Right lobe of liver (tissue), 6 donors: ENCODE measurements at places on chromosomes 3 and 15. TPM values are rescaled to one million over a fixed set of nuclear protein-coding genes. Genes with fewer than 3 reads are reported as not detected.

The FBXO40 gene
- 0.10 TPM for total RNA-seq

DNA sequence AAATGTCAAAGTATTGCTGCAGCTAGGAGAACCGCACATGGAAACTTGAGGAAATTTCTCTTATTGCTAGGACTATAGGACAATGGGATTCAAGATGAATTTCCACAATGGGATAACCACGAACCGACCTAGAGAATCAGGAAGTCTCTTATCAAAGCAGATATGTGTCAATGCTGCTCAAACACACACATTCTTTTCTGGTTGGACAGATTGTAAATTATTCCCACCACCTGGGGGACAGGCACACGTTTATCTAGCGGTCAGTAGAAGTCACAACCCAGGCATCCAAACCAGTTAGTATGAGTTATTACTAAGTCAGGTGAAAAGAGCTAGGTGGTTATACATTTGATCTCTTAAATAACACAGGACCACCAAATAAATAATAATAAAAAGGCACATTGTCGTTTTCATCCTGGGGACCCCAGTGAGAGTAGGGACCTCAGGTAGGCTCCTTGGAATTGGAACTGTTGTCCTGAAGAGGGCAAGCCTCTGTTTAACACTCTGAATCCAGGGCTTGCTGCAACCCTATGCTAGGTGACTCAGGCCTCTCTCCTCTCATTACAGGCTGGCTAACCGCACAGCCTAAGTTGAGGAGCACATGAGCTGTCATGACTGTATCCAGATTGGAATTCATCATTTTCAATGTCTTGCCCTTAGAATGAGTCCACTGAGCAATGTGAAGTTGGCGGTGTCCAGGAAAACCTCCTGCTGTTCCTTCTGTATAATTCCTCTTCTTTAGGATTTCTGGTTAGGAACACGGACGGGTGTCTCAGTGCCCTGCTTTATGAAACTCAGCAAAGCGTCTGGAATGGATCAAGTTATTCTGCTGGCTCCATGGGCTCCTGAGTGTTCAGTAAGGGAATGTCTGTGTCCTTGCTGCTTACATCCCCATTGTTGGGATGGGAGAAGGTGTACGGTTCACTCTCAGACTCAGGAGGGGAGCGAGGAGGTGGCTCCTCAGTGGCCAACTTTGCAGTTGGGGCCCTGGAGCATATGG lies 59.0 kb downstream of the CLEC3B start:
- no peaks in the 10 kb centered on the region for H3K4me1 ChIP-seq
- no peaks in the 10 kb centered on the region for H3K36me3 ChIP-seq
- H3K27ac ChIP-seq, result no peak overlapping the region

DNA sequence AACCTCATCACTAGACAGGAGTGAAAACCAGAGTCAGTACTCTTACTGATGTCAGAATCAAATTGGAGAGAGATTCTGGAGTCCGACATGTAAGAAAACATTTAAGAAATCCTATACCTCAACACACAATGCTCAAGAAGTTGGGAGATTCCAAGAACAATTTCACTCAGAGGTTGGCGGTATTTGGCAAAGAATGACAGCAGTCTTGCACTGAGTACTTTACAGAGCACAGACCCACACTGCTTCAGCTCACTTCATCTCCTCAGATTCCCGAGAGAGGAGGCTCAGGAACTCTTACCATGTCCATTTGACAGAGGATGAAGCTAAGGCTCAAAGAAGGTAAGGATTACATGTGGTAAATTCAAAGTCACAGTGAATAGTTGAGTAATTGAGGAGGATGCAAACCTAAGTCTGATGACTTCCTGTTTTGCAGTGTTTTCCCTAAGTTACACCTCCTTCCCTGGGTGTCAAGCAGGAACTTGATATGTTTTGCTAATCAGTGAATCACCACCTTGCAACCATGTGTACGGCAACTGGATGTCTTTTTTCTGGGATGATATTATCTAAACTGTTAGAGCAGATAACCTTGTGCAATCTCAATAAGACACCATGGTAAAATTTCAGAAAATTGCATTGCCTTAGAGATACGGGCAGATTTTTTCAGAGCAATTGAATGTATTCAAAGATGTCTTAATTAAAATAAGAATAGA lies 61.3 kb upstream of the MME start:
- H3K27me3 ChIP-seq, result no peaks in the 10 kb centered on the region
- H3K27ac ChIP-seq, result no peak overlapping the region
- H3K36me3 ChIP-seq, result no peaks in the 10 kb centered on the region
- DNase-seq, result no peak
- no peaks in the 10 kb centered on the region for H3K4me1 ChIP-seq

DNA sequence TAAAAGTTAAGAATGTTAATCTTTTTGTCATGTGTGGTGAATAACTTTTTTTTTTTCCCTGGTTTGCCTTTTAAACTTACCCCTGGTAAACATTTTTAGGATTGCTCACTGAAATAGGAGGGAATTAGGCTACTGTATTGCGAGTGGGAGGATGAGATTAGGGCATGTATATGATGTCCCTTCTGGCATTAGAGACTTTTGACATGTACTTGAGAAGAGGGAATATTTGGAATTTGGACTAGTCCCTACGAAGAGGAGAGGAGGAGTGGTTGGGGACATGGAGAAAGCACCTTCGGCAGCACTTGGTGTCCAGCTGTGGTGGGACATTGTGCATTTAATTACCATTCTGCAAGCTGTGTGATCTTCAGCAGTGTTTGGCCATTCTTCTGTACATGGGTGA lies 25.0 kb downstream of the PDE8A start:
- H3K4me1 ChIP-seq, result no peaks in the 10 kb centered on the region
- no peak overlapping the region for H3K4me3 ChIP-seq
- DNase-seq, result no peak

GRCh38 chr3:107456501-107456900 lies 66.3 kb upstream of the BBX start:
- no peaks in the 10 kb centered on the region for H3K36me3 ChIP-seq
- H3K4me3 ChIP-seq, result no peak overlapping the region
- no peak overlapping the region for H3K27ac ChIP-seq
- H3K4me1 ChIP-seq, result no peaks in the 10 kb centered on the region
- no peaks in the 10 kb centered on the region for H3K27me3 ChIP-seq

The SAXO2 gene
- not detected for total RNA-seq

The AHSG gene
- 1,905 TPM for total RNA-seq

DNA sequence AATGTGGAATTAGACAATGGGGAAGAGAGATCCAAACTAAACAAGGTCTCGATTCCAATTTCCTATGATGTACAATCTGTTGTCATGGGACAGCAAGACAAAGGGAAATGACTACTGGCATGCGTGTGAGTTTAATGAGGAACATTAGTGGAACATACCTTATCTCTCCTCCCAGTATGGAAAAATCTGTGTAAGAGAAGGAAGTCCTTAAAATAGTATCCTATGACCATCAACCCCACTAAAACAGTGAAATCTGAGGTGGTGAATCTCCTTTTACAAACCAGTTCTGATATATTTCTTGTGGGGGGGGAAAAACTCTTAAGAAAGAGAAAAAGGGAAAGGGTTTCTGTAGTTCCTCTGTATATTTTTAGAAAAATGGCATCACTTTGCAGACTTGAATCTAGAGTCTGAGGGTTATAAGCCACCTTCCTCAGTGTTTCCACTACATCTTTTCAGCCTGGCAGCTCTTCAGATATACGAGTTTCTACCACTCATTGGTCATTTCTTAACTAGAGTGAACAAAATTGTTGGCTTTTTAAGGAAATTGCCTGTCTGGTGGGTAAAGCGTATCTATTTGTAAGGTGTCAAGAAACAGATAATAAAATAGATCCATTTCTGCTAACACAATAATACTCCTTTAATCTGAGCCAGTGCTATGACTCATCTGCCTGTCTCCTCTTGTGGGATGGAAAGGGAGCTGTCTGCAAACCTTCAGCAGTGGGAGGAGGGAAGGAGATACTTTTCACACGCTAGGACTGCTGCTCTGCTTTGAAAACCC lies 3.0 kb upstream of the TNFAIP8L3 start:
- DNase-seq, result no peak
- H3K27ac ChIP-seq, result no peak overlapping the region
- H3K4me1 ChIP-seq, result no peaks in the 10 kb centered on the region
- no peak overlapping the region for H3K4me3 ChIP-seq
